ENCODE measurements at places on chromosomes 5 and 9.

DNA sequence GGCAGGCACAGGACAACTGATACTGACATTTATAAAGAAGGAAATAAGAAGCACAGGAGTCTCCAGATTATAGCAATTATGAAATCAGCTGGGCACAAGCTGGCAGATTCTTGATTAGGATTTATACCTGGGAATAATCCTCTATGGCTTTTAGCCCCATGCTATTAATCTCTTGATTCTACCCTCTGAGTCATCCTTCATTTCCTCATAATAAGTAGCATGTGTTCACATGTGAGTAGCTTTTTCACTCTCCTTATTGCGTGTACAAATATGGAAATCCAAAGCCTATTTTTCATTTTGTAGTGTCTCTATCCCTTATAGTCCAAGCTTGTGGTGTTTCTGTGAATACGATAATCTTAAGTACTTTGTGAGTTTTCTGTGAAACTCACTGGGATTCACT, 185.0 kb upstream of the PRLR start:
- DNase-seq = no peak

- no peak for DNase-seq
Measured at GRCh38 chr5:169789417-169789940, 152.4 kb downstream of the DOCK2 start.

GRCh38 chr5:111364992-111365391, 140.8 kb downstream of the CAMK4 start:
- no peak for DNase-seq

GRCh38 chr9:99038484-99038820, 66.5 kb upstream of the TGFBR1 start:
- no peak for DNase-seq

DNA sequence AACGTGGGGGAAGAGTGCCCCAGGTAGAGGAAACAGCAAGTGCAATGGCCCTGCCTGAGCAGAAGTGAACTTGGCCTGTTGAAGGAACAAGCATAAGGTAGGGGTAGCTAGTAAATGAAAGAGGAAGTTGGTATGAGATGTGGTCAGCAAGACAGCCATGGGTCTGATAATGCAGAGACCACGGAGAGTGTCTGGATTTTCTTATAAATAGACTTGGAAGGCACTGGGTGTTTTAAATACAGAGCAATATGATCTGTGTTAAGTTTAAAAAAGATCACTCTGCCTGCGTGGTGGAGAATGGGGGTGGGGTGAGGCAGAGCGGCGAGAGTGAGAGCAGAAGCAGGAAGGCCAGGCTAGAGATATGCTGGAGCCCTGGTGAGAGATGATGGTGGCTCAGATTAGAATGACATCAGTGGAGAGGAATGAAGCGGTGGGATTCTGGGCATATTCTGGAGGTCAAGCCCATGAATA, 4.2 kb downstream of the ADAM19 start:
- DNase-seq = no peak

DNA sequence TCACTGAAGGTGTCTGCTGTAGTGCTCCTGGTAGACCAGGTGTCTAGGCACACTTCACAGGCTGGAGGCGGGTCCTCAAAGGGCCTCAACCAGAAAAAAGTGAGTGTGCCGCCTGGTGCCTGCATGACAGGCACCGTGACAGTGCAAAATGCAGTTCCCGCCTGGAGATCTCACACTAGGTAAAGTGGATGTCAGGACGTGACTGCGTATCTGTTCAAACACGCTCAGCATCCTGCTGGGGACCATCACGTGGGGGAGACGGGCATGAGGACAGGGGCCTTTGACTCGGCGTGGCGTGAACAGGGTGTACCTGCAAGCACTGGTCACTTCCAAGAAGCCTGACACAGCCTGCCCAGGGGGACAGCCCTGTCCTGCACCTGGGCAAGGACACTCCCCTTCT, 32.3 kb upstream of the NTNG2 start:
- DNase-seq = no peak

DNA sequence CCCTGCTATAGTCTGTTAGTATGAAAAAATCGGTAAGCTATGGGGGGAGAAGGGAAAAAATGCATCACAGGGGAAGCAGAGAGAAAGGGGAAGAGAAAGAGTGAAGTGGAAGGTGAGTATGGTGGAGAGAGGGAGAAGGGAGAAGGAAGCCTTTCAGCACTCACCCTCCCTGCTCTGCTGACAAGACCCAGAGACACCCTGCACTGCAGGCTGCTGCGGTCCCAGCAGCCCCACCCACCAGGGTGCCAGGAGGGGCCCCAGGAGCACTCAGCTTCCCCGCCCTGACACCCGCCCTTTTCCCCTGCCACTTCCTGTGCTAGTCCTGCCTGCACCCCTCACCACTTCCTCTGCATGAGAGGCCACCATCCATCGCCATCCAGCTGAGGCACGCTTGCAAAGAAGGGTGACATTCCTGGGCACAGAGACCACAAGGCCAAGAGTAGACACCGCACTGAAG, 12.7 kb downstream of the STK10 start:
- DNase-seq = peak; percentile 57

- no peak for DNase-seq
Measured at GRCh38 chr5:56233230-56233629, at the start of gene ANKRD55. ANKRD55 (minus strand) TSS chr5:56233330; CDS start chr5:56232913, 417 bp downstream.

GRCh38 chr5:1219768-1220100, 5.4 kb upstream of the SLC6A18 start:
- no peak for DNase-seq

DNA sequence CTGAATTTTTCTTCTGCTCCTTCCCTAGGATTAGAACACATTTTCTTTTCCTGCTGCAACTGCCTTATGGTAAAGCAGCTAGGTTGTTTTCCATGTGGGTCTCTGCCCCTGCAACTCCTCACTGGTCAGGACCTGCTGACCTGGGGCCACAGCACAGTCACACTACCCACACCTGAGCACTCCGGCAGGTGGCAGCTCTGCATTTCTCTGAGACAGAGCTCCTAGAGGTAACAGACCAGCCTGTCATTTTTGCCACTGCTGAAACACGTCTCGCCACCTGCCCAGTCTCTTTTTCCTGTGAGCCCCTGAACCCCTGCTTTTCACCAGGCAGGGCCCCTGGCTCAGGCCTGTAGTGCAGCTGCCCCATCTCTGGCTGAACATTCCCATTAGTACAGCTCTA, 609.6 kb downstream of the HINT1 start:
- DNase-seq = no peak

DNA sequence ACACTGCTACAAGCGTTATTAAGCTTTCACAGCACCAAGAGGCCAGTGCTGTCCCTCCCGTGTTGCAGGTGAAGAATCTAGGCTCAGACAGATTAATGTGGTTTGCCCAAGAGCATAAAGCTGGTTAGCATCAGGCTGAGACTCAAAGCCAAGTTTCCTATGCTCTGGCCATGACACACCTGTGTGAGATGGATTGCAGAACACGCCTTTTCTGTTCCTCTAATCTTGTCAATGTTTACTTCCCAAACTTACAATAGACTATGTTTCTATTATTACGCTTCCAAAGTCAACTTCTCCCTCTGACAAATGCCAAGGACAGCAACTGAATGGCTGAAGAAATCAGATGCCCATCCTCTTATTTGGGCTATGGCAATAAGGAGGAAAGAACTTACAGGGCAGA, 138.4 kb upstream of the SLIT3 start:
- no peak for DNase-seq

DNA sequence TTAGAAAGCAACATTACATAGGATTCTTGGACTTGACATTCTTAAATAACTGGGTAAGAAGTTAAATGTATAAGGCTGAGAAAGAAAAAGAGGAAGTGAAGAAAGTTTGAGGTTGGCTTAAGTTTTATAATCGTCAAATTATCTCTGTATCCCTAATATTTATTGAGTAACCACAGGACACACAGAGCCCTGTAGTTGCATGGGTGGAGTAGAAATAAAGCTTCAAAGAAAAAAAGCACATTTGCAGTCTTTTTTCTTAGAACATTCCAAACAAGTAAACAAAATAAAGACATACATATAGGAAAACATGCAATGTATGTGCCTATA, 137.0 kb downstream of the CCDC192 start:
- DNase-seq = no peak

- no peak for DNase-seq
Measured at GRCh38 chr5:151670083-151670686, 16.5 kb downstream of the SPARC start.

DNA sequence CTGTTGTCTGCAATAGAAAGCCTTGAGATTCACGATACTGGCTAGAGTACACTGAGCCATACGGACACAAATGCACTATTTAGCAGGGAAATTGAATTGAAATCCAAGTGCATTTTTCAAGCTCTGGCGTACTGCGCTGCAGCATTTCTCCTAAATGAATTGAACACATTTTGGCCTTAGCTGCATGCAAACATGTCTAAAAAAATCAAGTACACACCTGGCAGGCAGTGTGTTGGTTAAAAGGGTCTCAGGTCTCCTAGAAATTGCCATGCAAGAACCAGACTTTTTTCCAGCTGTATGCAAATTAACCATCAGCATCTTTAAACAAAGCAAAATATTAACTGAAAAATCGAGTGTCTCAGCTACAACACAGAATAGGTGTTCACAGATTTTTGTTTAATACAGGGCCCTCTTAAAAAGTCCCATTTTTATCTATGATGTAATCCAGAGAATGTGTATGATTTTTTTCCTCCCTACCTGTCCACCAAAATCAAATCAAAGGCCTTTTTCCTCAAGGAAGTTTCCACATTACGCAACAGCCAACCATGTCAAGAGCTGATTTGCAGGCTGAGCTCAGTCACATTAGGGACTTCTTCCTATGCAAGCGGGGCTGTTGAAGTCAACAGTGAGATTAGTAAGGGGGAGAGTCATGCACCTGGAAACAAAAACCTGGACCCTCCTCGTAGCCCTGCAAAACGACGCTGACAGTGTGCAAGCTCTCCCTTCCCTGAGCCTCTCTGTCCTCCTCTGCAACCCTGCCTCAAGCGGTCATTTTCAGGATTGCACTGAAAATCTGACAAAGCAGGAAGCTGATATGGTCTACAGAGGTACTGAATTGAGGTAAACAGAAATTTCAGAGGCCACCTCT, 14.1 kb upstream of the SFXN1 start:
- no peak for DNase-seq

GRCh38 chr5:172102218-172102870, 85.7 kb downstream of the STK10 start:
- no peak for DNase-seq

DNA sequence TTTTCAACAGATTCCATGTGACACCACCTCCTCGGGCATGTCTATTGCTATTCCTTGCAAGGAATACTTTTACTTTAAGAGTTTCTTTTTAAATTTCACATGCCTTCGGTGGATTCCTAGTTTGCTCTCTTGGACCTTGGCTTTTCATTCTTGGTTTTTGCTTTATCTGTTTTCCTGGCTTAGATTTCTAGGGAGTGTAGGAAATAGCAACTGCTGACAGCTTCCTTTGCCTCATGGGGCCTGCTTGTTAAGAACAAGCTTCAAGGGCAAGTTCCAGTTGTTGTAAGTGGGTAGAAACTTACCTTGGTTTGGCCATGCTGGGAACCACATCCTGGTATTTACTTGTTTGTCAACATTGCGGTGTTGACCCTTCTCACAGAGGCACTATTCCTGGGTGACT, 348.5 kb downstream of the DMAC1 start:
- DNase-seq = no peak

DNA sequence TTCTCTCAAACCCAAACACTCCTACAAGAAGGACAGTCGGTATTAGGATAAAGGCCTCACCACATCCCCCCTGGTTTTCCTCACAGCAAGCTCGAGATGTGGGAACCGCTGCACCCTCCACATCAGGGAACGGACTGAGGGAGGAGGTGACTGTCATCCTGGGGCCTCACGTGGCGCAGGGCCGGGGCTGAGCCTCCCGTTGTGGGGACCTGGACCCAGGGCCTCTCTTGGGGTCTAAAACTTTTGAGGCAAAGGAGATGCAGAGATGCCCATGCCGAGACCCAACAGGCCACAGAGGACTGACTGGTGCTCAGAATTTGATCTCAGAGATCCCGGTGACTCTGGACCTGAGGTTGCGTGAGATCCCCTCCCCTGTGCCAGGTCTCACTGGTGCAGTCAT, 72.7 kb downstream of the MRPL36 start:
- no peak for DNase-seq

GRCh38 chr9:137021979-137022661, 5.9 kb downstream of the ABCA2 start:
- peak; percentile 37 for DNase-seq

DNA sequence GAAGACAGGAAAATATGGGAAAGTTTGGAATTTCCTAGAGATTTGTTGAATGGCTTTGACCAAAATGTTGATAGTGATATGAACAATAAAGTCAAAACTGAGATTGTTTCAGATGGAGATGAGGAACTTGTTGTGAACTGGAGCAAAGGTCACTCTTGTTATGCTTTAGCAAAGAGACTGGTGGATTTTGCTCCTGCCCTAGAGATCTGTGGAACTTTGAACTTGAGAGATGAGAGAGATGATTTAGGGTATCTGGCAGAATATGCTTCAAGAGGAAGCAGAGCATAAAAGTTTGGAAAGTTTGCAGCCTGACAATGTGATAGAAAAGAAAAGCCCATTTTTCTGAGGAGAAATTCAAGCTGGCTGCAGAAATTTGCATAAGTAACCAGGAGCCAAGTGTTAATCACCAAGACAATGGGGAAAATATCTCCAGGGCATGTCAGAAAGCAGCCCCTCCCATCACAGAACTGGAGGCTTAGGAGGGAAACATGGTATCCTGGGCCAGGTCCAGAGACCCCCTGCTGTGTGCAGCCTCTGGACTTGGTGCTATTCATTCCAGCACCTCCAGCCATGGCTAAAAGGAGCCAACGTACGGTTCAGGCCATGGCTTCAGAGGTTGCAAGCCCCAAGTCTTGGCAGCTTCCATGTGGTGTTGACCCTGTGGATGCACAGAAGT, 114.3 kb upstream of the STARD4 start:
- DNase-seq = no peak

DNA sequence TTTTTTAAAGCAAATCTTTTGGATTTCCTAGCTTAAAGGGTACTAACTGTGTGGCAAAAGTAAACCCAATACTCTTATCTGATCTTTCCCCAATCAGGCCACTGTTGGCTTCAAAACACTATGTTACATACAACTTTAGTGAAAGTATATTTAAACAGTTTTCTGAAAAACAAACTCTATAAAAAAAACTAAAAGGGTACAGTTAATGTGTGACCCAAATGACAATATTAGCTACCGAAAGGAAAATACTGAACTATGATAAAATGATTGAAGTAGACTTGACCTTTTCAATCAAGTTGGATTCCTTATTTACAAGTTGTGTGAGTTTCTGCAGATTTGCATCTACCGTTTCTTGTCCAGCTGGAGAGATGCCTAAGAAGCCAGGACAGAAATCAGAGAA, 5.8 kb downstream of the MTX3 start:
- no peak for DNase-seq

All from stimulated activated CD8-positive, alpha-beta memory T cell treated with anti-CD3 and anti-CD28 coated beads, Interleukin-15, amount 100 ng/mL, for 24 hours (primary cell).